ENCODE measurements at places on chromosomes 12 and 14.

DNA sequence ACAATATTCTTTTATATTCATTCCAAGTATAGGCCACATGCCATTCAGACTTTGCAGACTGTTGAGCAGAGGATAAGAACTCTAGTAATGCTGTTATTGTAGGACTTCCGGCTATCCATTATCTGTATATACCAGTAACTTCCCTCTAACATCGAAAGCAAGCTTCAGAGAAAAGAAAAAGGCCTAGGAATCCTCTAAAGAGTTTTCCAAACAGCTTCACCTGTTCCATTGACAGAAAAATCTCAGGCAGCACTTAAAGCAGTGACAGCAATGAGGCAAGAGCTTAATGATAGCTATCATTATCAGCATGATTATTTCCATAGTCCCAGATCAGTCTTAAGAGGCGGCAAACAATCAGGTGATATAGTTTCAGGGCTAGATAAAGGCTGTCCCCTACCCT, 1.8 kb downstream of the CPNE8 start:
- DNase-seq: no peak

DNA sequence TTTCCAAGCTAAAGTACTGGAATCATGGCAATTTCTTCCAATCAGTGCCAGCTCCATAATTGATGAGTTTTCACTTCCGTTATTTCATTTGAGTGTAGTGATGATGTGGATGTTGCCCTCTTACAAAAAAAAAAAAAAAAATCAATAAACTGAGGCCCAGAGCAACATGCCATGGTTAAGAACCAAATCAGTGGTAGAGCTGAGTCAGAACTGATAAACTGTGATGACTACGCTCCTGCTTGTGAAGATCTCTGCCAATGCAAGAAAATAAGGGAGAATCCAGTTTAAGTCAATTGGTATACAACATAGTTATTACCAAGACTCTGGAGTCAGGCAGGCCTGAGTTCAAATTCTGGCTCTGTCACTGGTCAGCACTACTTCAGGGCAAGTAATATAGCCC, 102.7 kb downstream of the GPR135 start:
- no peak for DNase-seq

DNA sequence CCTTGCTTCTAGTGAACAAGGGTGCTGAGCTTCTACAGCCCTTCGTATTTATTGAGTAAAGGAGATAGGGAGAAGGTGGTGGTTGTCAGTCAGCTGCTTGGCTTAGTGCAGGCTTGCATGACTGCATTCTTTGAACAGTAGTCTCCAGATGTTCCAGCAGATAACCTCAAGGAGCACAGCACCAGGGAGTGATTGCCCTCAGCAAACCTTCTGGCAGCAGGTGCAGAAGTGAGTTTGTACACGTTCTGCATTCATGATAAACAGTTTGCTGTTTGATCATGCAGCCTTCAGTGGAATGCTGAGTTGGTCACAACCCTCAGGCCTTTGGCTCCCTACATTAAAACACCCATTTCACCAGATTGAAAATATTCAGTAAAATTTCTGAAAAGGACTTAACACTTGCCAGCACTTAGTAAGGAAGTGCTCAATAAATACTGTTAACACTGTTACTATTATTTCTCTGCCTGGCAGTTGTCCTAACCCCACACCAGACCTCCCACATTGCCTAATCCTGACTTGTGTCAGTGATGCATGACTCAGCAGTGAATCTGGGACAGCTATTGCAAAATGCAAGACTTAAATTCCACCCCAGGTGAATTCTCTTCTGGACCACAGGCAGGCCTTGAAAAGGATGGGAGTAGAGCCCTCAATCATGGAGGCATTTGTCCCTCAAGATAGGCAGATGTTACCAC, 18.9 kb upstream of the CARMIL3 start:
- DNase-seq: no peak

DNA sequence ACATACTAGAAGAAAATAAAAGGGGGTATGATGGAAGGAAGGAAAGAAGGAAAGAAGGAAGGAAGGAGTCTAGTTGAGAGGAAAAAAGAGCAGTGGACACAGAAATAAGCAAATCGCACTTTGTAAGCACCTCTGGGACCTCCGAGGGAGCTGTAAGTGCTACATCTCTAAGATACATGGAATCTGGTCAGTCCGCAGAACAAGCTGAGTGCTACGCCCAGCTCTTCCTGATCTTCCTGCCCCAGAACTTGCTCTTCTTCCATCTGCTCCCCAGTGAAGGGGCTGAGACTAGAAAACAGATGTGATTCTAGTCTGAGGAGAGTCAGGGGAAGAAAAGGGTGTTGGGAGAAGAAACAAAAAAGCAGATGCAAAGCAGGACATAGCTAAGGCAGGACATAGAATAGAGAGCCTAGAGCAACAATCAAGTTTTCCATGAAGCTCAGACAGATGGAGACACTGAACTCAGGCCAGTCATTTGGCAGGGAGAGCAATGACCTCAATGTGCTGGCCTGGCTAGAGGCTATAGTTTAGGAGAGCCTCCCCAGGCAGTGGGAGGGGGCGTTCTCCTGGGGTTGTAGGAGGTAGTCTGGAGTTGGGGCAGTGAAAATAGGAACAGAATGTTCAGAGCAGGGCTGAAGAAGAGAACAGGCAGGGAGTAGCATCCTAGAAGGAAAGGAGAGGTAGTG, 1.7 kb upstream of the MFAP5 start:
- no peak for DNase-seq

- no peak for DNase-seq
Observed at GRCh38 chr12:76909290-76909689, 30.5 kb upstream of the CSRP2 start.

- no peak for DNase-seq
Observed at GRCh38 chr12:91744597-91744996, 401.0 kb downstream of the BTG1 start.

Data from ecto neural progenitor cell (in vitro differentiated cells).